ENCODE measurements at places on chromosomes 13 and 19.

GRCh38 chr13:56314765-56315164 lies 826.0 kb upstream of the PRR20A start:
- no peak for DNase-seq

GRCh38 chr19:18761531-18762110 lies 29.5 kb downstream of the COMP start:
- no peak for DNase-seq

- DNase-seq: no peak
These were observed 274.7 kb upstream of the SOX21 start for GRCh38 chr13:94987081-94987480.

DNA sequence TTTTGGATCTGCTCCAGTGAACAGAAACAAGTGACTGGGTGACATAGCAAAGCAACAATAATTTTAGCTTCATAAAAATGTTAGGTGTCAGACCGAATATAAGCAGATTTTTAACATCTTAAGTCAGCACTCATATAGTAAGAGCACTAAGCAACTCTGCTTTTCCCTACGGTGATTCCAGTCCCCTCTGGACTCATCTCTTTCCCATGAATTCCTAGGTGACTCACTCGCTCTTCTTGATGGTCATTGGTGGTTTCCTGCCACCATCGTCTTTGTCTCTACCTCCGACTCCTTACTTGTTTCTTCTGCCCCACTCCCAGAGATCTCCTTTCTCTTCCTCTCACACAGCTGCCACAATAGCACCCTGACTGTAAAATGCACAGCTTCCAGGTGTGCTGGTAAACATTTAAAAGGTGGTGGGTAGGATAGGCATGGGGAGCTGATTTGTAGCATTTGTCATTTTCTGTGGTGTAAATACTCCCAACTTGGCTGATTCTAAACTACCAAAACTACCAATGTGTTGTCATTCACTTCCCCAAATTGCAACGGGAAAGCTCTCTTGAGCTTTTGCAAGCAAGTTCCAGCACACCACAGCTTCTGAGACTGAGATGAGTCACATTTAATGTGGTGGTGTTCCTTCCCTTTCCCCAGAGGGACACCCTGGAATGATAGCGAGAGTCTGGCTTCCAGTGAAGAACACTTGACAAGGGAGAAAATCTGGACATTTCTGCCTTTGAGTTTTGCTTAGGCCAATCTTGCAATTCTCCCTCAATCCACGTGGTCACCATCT lies 42.8 kb upstream of the CLDN10 start:
- no peak for DNase-seq

DNA sequence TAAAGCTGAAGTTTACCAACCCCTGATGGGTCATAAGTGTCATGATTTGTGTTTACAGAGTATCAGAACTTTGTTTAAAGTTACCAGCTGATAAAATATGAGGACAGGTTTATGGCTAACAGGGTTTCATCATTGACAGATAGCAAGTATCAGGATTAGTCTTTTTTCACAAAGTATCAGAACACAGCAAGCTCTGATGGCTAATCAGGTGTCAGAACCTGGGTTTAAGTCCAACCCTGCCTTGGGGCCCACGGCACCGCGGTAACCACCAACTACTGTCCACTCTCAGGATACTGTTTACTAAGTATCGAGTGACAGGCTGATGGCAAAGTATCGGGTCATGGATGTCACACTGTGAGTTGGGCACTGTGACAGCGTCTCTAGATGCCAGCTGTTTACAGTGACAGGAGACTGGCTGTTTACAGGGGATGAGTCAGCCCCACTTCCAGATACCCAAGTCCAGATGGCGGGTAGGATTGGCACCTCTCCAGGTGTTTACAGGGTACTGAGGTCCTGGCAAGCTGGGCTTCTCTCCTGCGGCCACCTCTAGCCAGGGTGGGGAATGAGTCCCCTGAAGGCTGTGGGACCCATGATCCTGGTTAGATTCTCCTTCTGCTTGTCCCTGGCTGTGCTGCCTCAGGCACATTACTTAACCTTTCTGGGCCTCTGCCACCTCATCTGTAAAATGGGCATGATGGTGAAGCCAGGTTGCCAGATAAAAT lies 21.8 kb downstream of the ARRDC2 start:
- no peak for DNase-seq

All from iPS DF 6.9 (cell line).